ENCODE measurements at places on chromosomes 3 and 15.

- DNase-seq = no peak
Measured at GRCh38 chr3:49506906-49507305, 36.8 kb downstream of the DAG1 start.

- DNase-seq = no peak
Measured at GRCh38 chr3:46972396-46972795, 4.1 kb downstream of the CCDC12 start.

GRCh38 chr15:75902129-75902557 lies 1.5 kb upstream of the FBXO22 start:
- no peak for DNase-seq

DNA sequence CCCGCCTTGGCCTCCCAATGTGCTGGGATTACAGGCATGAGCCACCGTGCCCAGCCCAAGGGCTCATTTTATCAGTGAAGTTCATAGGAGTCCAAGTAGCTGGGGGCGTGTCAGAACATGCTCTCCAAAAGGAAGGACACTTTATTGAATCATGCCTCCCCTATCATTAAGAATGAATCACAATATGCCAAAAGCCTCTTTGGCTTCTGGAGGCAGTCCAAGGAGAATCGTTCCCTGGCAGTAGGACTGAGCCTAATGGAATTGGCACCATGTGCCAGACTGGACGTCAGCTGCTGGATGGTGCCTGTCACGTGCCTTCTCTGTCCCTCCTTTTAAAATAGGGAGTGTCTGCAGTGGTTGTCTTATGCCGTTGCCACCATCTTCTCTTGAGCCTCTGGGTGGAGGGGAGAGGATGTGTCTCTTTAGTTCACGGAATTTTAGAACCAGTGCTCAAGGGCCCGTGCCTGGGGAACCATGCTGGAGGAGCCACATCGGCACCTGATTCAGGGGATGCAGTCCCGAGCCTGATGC lies 234.7 kb upstream of the LYSMD4 start:
- DNase-seq = no peak

DNA sequence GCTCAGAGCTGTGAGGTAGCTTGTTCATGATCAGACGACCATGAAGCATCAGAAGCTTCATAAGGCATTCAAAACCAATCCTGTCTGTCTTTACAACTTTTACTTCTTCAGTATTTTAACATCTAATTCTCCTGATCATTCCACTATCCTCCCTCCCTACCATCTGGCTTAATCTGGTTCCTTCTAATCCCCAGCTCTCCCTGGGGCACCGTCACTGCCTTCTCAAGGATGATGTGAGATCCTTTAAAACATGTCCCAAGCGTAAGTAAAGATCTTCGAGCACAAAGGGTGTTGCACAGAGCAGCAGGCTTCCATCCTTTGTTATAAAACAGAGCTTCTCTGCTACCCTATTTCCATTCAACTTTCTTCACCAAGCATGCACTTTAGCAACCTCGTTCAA lies 362.7 kb upstream of the ARRDC4 start:
- no peak for DNase-seq

- no peak for DNase-seq
Measured at GRCh38 chr15:89115547-89115946, 27.3 kb downstream of the ABHD2 start.

DNA sequence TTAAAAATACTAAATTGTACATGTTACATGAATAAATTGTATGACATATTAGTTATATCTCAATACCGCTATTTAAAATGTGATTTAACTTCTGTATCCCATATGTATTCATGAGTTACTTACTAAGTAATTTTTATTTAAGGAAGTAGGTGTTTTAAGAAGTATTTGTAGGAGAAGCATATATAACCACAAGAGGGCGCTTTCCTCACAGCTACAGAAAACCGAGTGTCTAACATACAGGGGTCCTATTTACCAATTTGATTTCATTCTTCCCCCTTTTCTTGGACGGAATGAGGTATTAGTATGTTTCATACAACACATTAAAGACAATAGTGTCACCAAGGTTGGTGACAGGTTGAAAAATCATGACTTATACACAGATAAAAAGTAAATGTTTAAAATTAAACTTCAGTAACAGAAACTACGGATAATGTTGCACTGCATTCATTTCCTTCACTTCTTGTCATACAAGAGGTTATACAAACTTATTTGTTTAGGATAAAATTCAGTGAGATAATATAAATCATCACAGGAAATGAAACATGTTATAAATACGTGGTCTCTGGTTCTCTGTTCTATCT lies 253.6 kb downstream of the MAGI1 start:
- no peak for DNase-seq

GRCh38 chr3:156952011-156952410 lies 125.9 kb downstream of the LEKR1 start:
- no peak for DNase-seq

DNA sequence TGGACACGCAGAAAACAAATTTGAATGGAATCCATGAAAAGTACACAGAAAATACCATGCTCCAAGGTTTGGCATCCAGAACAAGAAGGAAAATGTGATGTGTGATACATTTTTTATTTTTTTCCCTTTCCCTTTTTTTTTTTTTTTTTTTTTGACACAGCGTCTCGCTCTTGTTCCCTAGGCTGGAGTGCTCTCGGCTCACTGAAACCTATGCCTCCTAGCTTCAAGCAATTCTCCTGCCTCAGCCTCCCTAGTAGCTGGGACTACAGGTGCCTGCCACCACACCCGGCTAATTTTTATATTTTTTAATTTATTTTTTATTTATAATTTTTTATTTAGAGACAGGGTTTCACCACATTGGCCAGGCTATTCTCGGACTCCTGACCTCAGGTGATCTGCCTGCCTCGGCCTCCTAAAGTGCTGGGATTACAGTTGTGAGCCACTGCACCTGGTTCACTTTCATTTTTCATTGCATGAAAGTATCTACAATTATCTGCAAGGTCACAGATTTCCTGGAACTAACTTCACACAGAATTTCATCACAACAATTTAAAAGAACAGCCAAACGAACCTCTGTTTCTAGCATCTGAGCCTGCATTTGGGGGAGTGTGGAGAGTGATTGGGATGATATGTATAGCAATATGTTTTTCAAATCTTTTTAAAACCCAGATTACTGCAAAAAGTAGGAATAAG lies 8.3 kb downstream of the POU1F1 start:
- no peak for DNase-seq

DNA sequence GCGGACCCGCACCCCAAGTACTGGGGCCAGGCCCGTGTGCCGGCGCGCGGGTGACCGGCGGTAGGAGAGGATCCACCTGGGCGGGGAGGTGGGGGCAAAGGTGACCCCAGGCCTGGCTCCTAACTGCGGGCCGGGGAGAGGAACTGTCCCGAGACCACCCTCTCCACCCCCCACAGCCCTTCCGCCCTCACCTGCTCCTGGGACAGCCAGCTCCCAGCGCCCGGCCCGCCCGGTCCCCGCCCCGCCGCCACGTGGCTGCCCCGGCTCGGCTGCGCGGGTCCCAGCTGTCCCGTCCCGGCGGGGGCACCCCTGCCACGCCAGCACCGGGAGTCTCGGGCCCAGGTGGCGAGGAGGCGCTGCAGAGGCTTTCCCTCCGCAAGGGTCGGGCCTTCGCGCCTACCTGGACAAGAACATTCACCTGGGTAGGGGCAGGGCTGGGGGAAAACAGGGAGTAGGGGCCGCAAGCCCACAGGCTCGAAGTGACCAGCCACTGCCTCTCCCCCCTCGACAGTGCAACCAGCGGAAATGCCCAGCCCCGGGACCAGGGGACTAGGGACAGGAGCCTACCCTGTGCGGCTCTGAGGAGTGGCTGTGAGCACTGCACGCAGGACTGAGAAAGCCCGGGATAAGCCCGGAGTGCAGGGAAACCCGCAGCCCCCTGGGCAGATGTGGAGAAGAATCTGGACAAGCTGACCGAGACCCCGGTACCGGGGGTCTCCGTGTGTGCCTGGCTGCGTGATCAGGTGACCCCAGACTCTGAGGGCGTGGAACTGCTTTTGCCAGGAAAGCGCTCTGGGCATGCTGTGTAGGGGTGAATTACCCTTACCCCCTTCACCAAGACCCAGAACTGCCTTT lies at the start of gene SLC12A8:
SLC12A8 (minus strand) TSS at position 240 of the 855 bp plus-strand sequence. CDS start 1,399 bp downstream, outside the sequence.
- no peak for DNase-seq

DNA sequence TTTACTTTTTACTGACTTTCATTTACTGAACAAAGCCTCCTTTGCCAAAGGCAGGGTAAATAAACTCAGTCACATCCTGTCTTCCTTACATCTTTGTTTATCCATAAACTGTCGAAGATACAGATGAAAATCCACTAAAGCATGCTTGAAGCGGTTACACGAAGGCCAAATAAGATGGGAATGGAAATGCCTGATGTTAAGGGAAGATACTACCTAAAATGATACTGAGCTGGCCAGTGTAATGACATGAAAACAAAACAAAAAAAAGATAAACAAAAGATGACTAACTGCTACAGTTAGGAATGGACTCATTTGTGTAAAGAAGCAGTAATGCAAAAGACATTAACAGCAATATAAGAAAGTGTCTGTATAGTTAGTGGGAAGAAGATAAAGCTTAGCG lies 114.7 kb upstream of the ADAMTS9 start:
- no peak for DNase-seq

DNA sequence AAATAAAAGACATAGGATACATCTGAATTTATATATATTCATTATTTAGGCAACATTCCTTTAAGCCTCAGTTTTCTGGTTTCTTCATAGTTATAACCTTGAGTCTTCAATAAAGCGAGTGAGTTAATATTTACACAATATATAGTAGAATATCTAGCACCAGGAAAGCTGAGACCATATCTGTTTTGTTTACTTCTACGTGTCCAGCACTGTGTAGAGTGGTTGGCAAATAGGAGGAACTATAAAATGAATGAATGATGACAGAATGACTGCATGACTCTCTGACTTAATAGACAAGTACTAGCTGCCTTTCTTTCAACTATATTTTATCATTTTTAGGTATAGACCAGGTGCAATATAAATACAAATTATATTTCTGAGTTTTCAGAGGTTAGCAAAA lies 197.8 kb upstream of the RBMS3 start:
- no peak for DNase-seq

All from head of caudate nucleus (tissue), 42 donors.